Activated naive CD8-positive, alpha-beta T cell treated with anti-CD3 and anti-CD28 coated beads for 36 hours (primary cell): ENCODE measurements at places on chromosomes 12 and 14. TPM values are rescaled to one million over a fixed set of nuclear protein-coding genes. Genes with fewer than 3 reads are reported as not detected.

GRCh38 chr12:95959107-95959506 is 16.0 kb downstream of the AMDHD1 start:
- no peak for DNase-seq
- no peaks in the 10 kb centered on the region for H3K36me3 ChIP-seq
- H3K4me1 ChIP-seq = no peaks in the 10 kb centered on the region
- H3K27me3 ChIP-seq = no peaks in the 10 kb centered on the region
- H3K4me3 ChIP-seq = no peak overlapping the region

- no peak overlapping the region for H3K27ac ChIP-seq
- H3K36me3 ChIP-seq = peaks cover 3% of the 10 kb centered on the region
Measured at GRCh38 chr12:66941150-66941549, 262.3 kb upstream of the GRIP1 start.

DNA sequence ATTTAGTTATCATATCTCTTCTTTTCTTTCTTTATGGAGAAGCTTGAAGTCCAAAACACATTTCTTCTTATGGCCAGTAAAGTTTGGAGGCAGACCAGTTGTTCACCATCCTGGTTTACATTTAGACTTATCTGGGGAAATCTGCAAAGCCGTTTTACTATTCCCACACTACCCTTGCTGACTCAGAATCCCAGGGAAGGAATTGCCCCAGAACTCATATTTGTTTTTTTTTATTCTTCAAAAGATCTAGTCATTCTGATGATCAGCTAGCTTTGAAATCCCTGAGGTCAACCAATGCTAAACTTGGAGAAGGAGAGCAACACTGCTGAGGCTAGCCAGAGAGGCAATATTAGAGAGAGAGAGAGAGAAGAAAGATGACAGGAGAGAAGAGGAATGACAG is 12.3 kb upstream of the LMO3 start:
- H3K27ac ChIP-seq = no peak overlapping the region
- DNase-seq = no peak
- H3K4me1 ChIP-seq = no peaks in the 10 kb centered on the region
- H3K36me3 ChIP-seq = no peaks in the 10 kb centered on the region

GRCh38 chr12:28355161-28355560 is 164.9 kb downstream of the CCDC91 start:
- no peak overlapping the region for H3K4me3 ChIP-seq
- H3K36me3 ChIP-seq = peaks cover 42% of the 10 kb centered on the region
- no peaks in the 10 kb centered on the region for H3K27me3 ChIP-seq
- H3K27ac ChIP-seq = no peak overlapping the region

DNA sequence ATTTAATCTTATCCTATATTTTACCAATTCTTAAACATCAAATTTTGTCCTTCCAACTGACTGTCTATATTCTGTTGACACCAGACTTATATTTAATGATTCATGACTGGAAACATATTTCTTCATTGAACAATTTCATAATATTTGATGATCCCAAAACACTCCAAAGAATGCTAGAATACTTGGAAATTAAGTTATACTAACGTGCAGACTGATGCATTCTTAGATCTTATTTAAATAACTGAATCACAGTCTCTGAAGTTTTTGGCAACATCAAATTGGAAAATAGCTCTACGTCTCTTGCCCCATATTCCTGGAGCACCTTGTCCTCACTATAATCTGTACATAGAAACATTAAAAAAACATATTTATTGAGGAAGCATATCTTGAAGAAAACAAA is 127.4 kb downstream of the HMGA2 start:
- no peaks in the 10 kb centered on the region for H3K36me3 ChIP-seq
- no peak overlapping the region for H3K27ac ChIP-seq
- peaks cover 21% of the 10 kb centered on the region for H3K27me3 ChIP-seq
- no peaks in the 10 kb centered on the region for H3K4me1 ChIP-seq

The KLHL28 gene
- total RNA-seq = 11.0 TPM

The SDS gene
- total RNA-seq = not detected

The PLBD1 gene
- not detected for total RNA-seq
